ENCODE measurements at places on chromosomes 13 and 19.

DNA sequence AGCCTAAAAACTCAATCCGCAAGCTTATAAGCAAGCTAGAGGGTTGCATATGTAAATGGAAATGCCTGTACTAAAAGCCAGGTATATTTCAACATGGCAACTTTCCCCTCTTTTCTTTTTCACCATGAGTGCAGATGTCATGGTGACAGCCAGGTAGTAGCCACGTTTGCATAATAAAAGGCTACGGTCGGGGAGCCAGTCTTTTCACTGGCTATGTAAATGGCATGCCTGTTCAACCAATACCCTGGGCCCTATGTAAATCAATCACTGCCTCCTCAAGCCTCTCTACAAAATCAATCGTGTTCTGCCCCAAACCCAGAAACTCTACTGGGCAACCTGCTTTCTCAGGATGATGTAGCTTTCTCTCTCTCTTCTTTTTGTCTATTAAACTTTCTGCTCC, 87.4 kb downstream of the ZNF100 start:
- DNase-seq = no peak

GRCh38 chr13:24505256-24505655, 7.3 kb downstream of the PARP4 start:
- peak; percentile 13 for DNase-seq

DNA sequence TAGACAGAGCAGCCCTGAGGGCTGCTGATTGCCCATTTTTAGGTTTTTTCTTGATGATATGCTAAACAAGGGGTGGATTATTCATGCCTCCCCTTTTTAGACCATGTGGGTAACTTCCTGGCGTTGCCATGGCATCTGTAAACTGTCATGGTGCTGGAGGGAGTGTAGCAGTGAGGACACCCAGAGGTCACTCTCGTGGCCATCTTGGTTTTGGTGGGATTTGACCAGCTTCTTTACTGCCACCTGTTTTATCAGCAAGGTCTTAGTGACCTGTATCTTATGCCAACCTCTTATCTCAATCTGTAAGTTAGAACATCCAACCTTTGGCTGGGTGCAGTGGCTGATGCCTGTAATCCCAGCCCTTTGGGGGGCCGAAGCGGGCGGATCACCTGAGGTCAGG, 148.0 kb downstream of the PTPRS start:
- no peak for DNase-seq

GRCh38 chr19:41226874-41227390, 7.9 kb downstream of the AXL start:
- no peak for DNase-seq

DNA sequence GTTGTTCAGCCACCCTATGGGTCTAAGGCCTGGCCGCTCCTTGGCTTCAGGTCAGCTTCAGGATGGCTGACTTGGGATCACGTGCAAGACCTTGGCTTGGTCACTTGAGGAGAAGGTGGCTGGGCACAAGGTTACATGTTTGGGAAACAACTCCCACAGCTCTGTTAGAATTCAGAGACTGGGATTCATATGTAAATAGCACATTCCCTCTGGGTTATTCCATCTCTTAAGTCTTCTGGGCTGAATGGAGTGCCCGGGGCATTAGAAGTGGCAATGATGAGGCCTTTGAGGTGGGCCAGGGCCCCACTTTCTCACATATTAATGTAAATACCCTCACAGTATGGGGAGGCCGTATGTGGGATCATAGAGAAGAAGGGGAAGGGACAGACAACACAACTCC, 150.9 kb downstream of the EFNB2 start:
- no peak for DNase-seq

- DNase-seq = peak; percentile 66
Measured at GRCh38 chr19:45569619-45570421, 14.8 kb downstream of the OPA3 start.

GRCh38 chr19:51150627-51151026, 8.5 kb downstream of the SIGLEC7 start:
- no peak for DNase-seq

- peak; percentile 61 for DNase-seq
Measured at GRCh38 chr13:110250258-110250891, 56.6 kb downstream of the COL4A1 start.

DNA sequence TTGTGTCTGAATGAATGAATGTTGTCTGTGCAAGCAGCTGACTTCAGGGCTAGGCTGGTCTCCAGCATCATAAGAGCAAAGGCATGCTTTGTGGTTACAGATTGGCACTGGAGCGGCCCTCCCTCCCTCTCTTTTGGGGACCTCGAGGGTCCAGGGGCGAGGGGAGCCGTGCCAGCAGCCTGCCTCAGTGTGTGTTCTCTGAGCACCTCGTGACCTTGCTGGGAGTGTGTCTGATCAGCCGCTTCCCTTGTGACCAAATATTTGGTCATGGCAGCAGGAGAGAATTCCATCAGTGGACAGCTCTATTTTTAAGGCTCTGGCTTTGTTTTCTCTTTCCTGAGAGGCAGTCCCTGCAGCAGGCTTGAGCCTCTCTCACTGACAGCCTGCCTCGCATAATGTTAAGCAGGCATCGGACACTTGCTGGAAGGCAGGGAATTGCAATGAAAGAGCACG, 329.7 kb downstream of the UQCRFS1 start:
- DNase-seq = no peak

DNA sequence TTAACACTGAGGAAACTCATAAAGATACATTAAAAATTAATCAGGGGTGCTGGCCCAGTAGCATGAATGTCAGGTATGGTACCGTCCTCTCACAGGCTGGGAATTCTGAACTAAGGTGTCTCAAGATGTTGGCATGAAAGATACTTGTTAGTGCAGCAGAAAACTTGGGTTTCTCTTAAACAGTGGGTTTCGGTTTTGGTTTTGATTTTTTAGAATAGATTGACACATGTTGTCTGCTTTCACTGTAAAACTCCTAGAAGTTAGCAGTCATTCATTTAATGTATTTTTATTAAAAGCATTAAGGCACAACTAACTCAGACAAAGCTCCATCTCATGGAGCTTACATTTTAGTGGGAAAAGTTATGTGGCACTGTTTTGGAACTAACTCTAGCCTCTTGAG, 3.5 kb upstream of the OBI1 start:
- DNase-seq = no peak

GRCh38 chr13:44906230-44906629, 83.0 kb downstream of the NUFIP1 start:
- no peak for DNase-seq

GRCh38 chr19:19489804-19490204, 25.5 kb downstream of the TSSK6 start:
- no peak for DNase-seq

DNA sequence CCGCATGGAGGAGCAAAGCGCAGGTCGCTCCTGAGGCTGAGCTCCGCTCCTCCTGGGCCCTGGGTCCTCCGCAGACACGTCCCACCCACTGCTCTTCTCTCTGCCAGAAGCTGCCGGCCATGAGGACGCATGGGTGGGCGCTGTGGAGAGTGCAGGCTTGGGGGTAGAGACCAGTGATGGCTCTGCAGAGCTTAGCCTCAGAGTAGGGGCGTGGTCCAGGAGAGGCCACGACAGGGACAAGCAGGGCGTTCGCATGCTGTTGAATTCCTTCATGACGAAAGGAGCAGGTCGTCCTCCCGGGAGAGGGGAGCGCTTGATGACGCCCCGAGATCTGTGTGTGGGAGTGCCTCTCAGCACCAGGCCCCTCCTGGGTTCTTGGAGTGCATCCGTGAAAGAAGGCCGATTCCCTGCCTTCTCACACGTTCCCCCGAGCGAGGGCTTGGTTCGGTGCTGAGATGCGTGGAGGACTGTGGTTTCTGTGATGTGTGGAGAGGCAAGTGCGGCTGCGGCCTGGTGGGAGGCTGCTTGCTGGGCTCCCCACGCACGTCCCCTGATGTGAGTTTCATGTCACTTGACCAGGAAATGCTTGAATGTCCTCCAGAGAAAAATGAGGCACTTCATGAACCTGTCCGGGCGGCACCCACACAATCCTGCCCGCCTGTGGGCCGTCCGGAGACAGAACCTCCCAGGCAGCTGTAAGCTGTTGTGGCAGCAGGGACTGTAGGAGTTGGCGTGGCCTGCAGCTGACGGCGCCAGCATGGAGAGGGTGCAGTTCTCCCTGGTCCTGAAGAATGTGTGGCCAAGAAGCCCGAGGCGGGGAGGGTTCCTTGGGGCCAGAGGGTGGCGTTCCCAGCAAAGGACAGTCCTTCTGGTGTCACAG, 4.5 kb downstream of the SF3A2 start:
- no peak for DNase-seq

- DNase-seq = no peak
Measured at GRCh38 chr19:19079571-19079970, 15.8 kb downstream of the SLC25A42 start.

DNA sequence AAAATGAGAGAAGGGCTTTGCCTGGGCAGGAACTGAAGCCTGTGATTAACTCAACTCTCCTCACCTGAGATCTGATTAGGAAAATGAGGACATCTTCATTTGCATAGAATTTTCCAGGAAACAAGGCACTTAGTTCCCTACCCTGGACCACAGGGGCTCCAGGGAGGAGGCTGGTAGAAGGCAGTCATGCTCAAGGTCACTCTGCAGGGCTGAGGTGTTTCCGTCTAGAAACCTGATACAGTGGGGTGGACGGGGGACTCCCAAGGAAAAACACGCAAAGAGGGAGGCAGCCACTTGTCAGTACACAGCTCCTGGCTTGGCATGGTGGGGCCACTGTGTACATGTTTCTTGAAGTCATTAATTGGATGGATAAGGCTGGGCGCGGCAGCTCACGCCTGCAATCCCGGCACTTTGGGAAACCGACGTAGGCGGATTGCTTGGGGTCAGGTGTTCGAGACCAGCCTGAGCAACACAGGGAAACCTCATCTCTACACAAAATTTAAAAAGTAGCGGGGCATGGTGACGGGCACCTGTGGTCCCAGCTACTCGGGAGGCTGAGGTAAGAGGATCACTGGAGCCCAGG, 6.0 kb downstream of the KLK14 start:
- no peak for DNase-seq

DNA sequence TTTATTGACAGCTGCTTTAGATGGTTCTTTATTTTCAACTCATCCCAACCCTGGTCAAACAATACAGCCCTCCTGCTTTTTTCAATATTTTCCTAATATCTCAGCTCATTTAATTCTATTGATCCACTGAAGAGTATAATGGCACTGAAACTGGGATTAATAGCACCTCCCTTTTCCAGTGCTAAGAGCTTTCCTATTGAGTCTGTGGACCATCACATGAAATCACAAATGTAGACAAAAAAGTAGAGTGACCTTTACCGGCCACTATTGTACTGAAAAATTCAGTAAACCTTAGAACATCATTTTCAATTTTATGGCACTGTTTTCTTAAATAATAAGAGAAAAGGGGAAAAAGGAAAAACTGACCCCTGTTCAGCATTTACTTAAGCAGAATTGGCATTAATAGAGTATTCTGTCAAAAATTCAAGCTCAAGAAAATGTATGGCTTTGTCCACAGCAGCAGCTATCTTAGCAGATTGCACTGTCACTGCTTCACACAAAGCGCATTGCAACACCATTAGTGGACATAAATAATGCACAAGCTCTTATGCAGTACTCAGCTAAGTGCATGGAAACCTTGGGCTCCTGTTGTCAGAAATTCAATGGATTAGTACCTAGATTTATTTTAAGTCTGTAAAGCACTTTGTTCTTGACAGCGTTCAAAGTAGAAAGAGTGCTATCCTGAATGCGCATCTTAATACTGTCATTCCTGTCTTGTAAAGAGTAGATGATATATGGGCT, 851.0 kb upstream of the KLHL1 start:
- DNase-seq = no peak

GRCh38 chr19:3476830-3477229, 3.5 kb downstream of the SMIM24 start:
- no peak for DNase-seq

DNA sequence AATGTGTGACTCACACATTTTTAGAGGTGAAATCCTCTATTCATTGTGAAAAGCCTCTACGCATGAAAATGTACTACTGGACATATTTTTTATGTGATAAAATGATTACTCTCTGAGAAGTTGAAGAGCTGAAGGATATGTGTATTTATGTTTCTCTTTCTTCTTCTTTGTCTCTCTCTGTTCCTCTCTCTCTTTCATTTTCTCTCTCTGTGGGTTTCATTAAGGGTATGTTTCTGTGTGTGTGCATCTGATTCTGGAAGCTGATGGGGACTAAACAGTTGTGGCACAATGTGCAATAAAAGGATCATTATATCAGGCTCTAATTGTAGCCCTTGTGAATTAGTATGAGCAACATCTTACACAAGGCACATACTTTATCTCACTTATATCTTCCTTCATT, 867.7 kb downstream of the PCDH9 start:
- no peak for DNase-seq

DNA sequence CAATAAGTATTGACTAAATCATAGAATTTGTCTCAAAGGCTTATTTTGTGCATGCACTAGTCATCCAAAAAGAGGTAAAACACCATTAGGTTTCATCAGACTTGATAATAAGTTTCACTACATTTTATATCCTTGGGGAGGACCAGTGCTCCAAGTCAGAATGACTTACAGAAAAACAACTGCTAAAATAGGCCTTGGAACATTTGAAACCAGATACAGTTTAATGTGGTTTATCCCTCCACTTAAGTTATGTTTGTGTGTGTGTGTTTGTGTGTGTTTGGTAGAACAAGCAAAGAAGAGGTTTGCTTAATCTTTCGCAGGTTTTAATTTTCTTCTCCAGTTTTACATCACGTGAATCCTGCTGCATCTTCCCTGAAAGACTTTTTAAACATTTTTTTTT, 570.9 kb downstream of the PCDH9 start:
- no peak for DNase-seq

- peak; percentile 62 for DNase-seq
Measured at GRCh38 chr19:9917321-9917720, 19.0 kb downstream of the OLFM2 start.

- no peak for DNase-seq
Measured at GRCh38 chr19:45403781-45404556, 900 bp downstream of the PPP1R13L start.

All from suppressor macrophage treated with lipopolysaccharide for 1 hour (primary cell).